ENCODE measurements at places on chromosomes 11 and 22.

DNA sequence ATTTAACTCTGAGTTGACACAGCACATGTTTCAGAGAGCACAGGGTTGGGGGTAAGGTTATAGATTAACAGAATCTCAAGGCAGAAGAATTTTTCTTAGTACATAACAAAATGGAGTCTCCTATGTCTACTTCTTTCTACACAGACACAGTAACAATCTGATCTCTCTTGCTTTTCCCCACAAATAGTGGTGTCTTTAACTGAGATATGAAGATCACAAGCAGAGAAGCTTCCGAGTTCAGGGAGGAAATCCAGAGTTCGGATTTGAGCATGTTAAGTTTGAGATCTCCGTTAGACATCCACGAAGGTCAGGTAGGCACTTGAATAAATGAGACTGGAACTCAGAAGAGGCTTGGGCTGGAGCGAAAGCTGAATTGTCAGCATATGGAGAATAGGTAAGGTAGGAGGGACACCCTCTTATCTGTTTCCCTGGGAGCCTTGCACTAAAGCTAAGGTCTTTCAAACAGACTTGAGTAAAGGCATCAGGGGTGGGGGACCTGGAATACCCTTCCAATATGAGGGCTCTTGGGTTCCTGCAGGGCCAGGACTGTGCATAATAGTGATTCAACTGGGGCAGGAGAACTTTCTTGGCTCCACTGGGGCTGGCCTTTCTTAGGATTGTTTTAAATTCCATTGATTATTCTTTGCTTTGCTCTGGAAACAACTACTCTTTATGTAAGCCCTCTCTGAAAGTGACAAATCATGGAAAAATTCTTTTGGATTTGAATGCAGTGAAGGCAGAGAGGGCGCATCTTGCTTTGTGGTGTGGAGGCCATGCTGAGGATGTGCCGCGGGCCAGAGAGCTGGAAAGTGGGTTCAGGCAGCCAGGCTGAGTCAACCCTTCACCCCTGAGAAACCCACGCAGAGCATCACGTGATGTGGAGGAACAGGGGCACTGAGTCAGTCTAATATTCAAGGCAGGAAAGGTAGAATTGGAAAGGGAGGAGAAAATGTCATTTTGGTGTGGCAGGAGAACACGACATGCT is 62.7 kb upstream of the AMPD3 start:
- DNase-seq: no peak

DNA sequence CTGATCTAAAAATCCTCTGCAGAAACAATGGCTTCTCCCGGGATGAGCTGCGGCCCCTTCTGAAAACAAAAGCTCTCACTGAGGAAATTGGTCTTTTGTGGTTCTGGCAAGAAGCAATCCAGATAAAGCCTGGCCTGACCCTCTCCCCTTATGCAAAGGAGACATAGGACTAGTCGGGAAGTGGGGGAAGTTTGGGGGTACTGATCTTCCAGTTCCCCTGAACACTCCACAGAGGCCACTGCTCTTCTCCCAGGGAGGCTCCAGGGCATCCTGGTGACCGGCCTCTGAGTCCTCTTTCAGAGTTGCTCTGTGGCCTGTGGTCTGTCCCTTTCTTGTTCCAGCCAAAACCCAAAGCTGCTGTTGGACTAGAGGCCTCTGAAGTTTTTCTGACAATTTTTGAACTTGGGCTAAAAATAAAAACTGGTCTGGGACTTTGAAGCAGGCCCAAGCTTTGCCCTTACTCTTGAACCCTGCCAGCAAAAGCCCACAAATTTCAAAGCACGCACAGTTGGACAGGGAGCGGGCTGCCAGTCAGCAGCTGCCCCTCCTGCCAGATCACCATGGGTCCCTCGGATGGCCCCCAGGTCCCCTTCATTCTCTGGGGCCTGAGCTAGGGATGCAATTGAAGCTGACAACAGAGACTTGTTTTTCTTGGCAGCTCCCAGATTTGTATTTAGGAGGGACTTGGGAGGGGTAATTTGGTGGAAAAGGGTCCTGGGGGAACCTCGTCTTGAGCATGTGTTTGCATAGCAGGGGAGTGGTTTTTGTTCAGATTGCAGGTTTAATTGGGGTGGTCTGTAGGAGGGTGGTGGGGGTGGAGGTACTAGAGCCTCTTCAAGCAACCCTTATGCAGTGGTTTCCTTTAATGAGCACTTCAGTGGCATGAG is 381.6 kb upstream of the CADM1 start:
- DNase-seq: no peak

- DNase-seq: no peak
These were observed 7.0 kb downstream of the TIMM10B start for GRCh38 chr11:6488342-6488741.

DNA sequence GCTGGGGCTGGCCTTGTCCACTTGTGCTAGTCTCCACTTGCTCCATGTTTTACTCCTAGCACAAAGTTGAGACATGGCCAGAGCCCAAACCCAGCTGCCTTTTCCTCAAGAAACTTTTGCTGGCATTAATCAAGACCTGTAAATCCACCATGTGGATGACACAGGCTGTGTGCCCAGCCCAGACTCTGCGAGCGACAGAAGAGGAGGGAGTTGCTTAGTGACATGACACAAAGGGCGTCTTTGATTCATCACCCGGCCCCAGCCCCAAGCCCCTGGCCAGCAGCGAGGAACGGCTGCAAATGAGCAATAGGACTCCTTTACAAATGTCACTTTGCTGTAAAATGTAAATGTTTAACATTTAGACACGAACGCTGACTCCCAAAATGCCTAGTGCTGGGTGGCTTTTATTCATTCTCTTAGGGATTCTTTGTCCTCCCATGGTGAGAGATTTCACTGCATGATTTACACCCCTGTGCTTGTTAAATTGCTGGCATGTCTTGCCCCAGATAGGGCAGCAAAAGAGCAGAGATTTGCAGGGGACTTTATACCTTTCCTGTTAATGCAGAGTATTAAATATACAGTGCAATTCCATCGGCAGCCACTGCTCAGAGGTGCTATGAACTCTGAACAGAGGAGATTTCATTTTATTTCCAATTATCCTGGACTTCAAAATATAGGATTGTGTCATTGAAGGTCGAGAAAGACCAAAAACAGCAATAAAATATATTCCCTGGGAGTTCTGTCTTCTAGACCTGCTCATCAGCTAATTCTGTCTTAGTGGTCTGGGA is 263.6 kb upstream of the NCAM1 start:
- DNase-seq: no peak

DNA sequence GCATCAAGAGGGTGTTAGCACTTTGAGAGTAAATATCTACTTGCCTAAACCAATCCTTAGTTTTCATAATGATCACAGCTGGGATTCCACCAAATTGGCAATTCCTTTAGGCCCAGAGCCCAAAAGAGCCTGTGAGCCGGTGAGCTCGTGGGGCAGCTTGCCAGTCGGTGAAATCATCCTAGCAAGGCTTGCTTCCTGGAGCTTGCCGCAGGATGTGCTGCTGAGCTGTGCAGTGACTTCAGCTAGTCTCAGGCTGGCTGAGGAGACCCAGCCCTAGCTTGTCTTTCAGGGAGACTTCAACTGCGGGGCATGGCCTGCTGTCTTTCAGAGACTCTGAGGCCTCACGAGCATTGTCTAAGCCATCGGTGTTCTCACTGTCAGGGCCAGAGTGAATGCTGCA is 73.6 kb upstream of the SUSD2 start:
- DNase-seq: no peak

DNA sequence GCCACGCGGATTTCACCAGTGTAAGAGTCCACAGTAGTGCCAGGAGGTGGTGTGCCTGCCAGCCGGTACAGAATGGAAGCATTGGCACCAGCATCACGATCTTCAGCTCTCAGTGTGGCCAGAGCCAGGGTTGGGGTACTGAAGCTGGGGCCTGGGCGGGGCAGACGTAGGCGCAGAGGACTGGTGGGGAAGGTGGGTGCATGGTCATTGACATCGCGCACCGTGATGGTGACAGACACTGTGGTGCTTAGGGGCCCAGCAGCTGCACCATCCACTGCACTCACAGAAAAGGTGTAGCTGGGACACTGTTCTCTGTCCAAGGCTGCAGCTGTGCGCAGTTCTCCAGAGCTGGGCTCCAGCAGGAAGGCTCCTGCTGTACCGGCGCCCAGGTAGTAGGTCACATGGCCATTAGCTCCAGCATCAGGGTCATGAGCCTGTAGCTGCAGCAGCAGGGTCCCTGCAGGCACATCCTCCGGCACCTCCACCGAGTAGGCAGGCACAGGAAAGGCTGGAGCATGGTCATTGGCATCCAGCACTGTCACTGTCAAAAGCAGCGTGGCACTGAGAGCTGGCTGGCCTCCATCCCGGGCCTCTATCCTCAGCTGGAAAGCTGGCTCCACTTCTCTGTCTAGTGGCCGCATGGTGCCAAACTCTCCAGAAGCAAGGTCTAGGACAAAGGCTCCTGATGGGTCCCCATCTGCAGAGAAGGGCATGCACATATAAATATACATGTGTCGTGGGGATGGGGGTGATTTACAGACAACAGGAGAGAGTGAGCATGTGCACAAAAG is 7.9 kb upstream of the TPP1 start:
- DNase-seq: no peak

GRCh38 chr11:133896642-133897330 is 51.5 kb upstream of the SPATA19 start:
- no peak for DNase-seq

DNA sequence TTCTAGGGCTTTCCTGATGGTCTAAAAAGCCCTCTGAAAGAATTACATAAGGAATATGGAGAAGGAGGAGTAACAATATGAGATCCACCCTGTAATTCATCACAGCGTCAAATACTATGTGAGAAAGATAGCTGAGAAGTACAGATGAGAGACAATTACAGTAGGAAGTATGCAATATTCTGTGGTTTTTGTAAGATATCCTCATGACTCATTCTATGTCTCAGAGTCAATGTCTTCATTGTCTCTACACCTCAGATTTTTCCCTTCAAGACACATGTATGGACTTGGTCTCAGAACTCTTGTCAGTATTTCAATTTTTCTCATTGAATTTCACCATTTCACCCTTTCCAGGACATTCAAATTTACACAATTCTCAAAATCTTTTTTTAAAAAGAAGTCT is 343.3 kb upstream of the CTSC start:
- DNase-seq: no peak

DNA sequence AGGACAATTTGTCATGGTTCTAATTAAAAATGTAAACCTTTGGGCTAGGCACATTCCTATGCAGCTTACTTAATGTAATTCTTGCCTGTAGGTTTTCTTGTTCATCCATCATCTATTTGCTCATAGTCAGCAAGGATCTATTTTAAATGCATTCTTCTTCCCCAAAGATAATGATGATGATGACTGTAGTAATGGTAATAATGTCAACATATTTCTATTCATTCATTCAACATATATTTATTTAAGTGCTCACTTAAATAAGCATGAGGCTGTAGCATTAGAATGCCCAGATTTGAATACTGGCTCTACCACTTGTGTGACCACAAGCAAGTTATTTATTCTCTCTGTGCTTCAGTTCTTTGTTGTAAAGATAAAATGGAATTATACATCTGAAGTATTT is 169.6 kb upstream of the SYN3 start:
- no peak for DNase-seq

- no peak for DNase-seq
These were observed 21.4 kb upstream of the PACSIN2 start for GRCh38 chr22:43036282-43036829.

- DNase-seq: no peak
These were observed 181.4 kb downstream of the ETS1 start for GRCh38 chr11:128405714-128406662.

DNA sequence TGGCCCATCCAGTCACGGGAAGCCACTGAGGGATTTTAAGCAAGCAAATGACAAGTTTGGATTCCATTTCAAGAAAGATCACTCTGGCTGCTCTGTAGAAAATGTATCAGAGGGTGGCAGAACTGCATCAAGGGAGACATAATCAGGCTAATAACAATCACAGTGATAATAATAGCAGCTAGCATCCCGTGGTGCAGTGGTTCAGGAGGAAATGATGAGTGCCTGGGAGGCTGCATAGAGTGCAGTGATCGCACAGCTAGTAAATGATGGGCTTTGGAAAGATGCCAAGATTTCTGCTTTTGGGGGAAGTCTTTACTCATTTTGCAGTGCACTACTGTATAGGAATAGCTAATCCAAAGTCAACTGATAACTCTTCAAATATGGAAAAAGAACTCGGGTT is 35.8 kb downstream of the TNRC6B start:
- DNase-seq: no peak

DNA sequence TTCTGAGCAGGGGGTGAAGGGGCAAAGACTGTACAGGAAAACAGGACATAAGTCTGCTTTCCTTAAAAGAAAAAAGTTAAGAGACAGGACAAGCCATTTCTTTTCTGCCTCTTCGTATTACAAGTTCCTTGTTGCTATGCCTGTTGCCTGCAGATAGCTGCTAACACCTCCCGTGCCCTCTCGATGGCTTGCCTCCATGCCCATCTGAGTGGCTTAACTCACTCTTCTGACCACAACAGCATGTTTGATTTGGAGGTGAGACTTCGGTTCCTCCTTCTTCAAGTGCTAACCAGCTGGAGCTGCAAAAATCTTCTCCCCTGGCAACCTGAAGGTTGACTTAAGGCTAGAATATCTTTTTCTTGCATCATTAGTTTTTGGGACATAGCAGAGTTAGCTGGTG is 103.1 kb downstream of the PRR5L start:
- no peak for DNase-seq

- DNase-seq: no peak
These were observed 13.9 kb downstream of the SBF1 start for GRCh38 chr22:50460938-50461337.

DNA sequence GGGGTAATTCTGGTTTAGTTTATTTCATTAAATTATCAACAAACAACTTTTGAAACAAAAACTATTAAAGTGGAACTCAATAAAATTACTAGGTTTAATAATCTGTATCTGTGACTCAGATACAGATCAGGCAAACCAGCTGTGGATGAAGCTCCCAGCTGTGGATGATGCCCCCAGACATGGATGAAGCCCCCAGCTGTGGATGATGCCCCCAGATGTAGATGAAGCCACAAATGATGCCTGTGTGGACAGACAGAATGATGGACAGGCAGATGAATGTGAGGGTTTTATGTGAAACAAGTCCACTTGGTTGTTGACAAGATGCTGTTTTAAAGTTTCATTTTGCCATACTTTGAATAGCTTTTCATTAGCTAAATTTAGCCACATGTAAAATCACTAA is 5.8 kb upstream of the ZNF74 start:
- DNase-seq: no peak

- no peak for DNase-seq
These were observed 121.9 kb downstream of the TBC1D22A start for GRCh38 chr22:46884365-46884764.

DNA sequence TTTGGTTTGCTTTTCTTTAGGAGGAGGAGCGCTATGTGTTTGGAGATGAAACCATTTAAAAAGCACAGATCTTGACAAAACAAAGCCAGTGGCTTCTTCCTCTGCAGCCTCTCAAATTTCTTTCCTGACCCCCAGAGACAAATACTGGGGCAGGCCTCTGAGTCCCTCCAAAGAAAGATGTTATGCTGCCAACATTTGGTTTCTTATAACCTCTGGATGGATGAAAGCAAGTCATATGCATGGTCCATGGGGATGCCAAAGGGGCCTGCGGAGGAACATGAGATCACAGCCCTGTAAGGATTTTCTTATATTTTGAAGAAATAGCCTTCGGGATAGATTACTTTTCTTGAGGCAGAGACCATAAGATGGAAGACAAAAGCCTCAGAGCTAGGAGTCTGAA is 179.1 kb downstream of the TENM4 start:
- DNase-seq: no peak

- no peak for DNase-seq
These were observed 9.6 kb upstream of the UCP3 start for GRCh38 chr11:74018331-74019005.

GRCh38 chr11:58394195-58394594 is 12.5 kb downstream of the OR5B3 start:
- DNase-seq: no peak

- no peak for DNase-seq
These were observed 77.4 kb upstream of the SPON1 start for GRCh38 chr11:13885083-13885482.

GRCh38 chr11:125955856-125956255 is 10.0 kb downstream of the VSIG10L2 start:
- no peak for DNase-seq

Data from NCI-H1105 (cell line).